ENCODE measurements at places on chromosomes 13 and 19.

DNA sequence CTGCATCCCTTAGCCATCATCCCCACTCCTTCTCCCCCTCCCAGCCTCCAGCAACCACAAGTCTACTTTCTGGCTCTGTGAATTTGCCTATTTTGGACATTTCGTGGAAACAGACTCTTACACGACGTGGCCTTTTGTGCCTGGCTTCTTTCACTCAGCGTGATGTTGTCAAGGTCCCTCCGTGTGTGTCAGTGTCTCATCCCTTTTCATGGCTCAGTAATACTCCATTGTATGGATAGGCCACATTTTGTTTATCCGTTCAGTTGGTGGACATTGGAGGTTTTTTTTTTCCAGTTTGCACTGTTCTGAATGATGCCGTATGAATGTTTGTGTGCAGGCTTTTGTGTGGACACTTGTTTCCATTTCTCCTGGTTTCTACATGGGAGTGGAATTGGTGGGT lies 38.0 kb downstream of the BICRA start:
- no peak for DNase-seq

- no peak for DNase-seq
These were observed 84.4 kb downstream of the STK24 start for GRCh38 chr13:98492335-98493041.

DNA sequence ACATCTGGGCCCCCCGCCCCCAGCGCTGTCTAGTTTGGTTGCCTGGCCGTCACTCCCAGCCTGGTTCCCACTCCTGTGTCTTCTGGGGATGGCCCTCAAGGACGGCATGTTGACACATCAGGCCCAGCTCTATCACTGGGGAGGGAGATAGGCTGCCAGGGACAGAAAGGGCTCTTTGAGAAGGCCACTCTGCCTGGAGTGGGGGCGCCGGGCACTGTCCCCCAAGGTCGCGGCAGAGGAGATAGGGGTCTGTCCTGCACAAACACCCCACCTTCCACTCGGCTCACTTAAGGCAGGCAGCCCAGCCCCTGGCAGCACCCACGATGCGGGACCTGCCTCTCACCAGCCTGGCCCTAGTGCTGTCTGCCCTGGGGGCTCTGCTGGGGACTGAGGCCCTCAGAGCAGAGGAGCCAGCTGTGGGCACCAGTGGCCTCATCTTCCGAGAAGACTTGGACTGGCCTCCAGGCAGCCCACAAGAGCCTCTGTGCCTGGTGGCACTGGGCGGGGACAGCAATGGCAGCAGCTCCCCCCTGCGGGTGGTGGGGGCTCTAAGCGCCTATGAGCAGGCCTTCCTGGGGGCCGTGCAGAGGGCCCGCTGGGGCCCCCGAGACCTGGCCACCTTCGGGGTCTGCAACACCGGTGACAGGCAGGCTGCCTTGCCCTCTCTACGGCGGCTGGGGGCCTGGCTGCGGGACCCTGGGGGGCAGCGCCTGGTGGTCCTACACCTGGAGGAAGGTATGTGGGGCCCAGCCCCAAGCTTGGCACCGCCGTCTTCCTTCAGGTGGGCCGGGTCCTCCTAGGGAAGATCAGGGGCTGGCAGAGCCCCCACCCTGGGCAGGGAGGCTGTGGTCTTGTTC lies at the start of gene AMH:
AMH (plus strand) TSS at position 314 of the 857 bp plus-strand sequence; CDS start at position 324, 10 bp downstream.
- DNase-seq, result no peak

DNA sequence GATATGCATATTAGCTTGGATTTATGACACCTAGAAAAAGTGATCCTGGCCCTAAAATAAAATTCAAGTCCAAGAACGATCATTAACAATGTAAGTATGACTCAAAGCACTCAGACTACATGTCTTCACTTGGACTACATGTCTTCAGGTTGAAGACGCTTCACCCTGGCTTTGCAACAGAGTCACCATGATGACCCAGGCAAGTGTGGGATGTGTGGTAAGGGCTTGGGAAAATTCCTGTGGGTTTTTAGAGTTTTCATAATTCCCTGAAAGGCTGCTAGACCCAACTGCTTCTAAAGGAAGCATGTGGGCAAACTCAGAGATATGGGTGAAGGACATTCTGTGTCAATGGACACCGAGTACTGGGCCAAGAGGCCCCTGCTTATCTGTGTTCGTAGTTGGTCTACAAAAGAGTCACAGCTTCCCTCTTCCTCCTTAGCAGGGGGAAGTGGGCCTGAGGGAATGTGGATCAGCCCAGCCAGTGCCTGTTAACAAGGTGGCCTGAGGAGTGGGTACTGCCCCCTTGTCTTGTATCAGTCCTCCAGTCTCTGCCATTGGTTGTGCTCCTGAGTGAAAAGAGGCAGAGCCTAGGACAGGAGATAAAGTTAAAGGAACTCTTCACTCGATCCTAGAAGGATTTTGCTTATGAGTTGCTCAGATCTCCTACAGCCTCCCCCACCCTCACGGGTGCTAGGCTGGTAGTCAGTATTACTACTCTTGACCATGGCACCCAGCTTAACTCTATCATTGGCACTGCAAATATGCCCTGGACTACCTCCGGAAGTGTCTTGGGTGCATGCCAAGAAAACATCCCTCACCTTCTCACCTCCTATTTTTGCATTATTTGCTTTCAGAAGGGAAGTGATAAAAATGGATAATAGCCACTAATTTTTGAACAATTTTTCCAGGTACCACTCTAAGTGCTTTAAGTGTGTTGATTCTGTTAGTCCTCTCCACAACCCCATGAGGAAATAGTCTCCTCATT lies 406.3 kb downstream of the COG6 start:
- DNase-seq, result peak; percentile 17

- no peak for DNase-seq
These were observed 45.8 kb upstream of the GPI start for GRCh38 chr19:34319230-34319585.

GRCh38 chr19:44807652-44808462 lies 1.0 kb upstream of the BCAM start:
- DNase-seq, result peak; percentile 89

GRCh38 chr13:88649855-88650254 lies 978.7 kb downstream of the SLITRK5 start:
- no peak for DNase-seq

GRCh38 chr13:112242777-112243176 lies 133.4 kb upstream of the SPACA7 start:
- no peak for DNase-seq

DNA sequence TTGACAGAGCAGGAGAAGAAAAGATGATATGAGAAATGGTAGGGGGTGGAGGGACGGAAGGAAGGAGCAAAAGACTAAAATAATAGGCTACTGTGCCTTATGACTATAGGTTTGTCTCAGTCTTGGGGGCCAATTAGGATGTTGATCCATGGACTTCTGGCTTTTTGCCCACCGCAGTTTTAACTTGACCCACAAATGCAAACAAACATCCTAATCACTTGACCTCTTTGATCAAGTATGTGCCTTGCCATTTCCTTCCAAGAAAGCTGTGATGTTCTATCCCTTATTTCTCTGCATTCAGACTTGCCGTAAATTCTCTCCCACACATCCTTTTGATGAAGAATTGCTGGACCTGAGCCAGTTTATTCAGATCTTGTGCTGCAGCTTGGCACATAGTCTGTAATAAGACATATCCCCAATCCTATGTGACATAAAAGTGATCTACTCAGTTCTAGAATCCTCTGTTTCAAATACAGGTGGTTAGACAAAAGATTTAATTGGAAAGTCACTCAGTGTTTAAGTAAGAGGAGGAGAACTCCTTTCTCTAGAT lies 62.8 kb downstream of the TPT1 start:
- DNase-seq, result no peak

DNA sequence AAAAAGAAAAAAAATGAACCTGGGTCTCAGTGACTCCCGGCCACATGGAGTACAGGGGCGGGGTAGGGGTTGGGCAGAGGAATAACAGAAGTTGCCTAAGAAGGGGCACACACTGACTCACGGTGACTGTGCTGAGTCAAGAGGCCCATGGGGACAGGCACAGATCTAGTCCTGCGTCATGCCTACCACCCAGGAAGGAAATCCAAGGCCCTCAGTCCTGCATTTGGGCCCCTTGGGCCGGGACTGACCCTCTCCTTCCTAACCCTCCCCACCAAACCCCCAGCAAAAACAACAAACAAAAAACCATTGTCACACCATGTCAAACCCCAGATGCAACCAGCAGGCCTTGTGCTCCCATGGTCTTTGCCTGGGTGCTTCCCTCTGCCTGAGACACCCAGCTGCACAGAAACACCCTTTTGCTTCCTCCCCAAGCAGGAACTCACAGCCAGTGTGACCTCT lies 9.6 kb upstream of the NOTCH3 start:
- DNase-seq, result peak; percentile 30

- DNase-seq, result no peak
These were observed 39.7 kb upstream of the PEPD start for GRCh38 chr19:33561261-33561660.

DNA sequence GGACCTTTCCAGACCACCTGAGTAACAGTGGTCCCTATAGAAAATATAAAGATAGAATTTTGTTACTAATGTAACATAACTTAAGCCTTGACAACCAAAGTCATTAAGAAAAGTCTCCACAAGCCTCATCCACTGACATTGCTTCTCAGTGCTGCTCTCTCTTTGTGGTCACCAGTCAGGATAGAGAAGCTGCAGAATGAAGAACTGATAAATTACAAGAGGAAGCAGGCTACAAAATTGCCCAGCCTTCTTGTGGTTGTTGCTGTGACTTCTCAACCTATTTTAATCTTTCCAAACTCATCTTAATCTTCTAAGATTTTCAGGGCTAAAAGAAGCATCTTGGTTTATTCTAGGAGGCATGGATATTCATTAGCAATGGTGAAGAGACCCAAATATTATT lies 343.8 kb downstream of the MZT1 start:
- DNase-seq, result no peak

- no peak for DNase-seq
These were observed 14.5 kb downstream of the ZNF536 start for GRCh38 chr19:30386551-30387143.

DNA sequence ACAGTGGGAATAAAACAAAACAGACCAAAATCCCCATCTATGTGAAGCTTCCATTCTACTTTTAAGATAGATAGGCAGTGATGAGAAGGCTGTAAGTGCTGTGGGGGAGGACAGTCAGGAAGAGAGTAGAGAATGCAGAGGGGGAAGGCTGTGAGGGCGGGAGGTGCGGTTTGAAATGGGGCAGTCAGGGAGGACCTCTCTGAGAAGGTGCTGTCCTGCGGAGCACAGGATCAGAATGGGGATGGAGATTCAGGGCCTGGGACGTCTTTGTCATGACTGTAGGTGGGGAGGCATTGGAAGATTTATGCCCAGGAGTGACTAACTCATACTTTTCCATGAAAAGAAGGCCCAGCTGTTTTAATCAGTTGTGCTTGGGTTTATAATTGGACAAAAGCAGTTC lies 3.9 kb upstream of the GPR183 start:
- DNase-seq, result no peak

DNA sequence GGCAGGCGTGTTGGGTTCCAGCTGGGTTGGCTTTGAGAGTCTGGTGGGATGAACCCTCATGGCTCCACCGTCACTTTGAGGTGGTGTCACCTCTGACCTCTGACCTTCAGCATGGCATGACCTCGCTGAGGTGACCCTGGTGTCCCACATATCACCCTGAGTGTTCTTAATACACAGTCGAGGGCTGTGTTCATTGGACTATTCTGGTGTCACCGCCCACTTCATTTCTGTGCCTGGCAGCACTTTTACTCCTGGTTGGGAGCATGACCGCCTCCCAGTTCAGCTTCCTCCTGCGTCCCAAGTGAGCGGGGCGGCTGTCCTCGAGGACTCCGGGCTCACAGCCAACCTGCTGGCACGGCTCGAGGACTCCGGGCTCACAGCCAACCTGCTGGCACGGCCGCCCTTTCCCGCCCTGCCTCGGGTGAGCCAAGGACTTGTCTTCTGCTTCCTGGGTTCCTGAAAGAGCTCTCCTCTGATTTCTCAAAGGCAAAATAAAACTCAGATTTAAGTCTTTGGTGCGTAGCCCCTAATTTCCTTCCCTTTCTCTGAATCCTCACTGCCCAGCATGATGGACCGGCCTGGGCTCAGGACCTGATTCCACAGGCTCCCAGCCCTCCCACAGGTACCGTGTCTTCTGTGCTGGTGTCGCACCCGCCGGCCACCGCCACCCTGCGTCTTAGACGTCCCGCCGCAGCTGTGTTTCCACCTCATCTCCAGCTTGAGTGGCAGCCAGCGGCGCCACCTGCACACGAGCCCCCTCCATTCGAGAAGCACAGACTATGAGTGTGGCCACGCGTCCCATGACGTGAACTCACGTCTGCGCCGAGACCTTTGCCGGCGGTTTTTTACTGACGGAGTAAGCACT lies 10.4 kb downstream of the ATP4B start:
- peak; percentile 87 for DNase-seq

- no peak for DNase-seq
These were observed 64.0 kb downstream of the RXFP2 start for GRCh38 chr13:31803311-31803710.

GRCh38 chr13:79496188-79496587 lies 15.2 kb downstream of the NDFIP2 start:
- no peak for DNase-seq

GRCh38 chr19:2016041-2016807 lies 710 bp upstream of the BTBD2 start:
- peak; percentile 73 for DNase-seq

DNA sequence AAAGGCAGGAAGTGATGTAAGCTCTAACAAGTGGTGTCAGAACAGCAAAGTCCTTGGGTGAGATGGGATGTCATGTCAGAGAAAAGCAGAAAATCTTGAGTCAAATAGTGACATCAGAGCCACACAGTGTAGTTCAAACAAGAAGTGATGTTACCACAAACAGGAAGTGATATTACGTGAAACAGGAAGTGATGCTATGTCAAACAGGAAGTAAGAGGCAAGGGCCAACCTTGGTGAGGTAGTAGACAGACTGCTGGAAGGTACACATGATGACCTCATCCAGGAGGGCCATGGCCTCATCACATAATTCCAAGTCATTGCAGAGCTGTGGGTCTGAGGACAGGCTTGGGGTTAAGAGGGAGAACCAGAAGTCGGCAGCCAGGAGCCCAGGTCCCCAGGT lies 7.0 kb upstream of the MAMSTR start:
- DNase-seq, result no peak

DNA sequence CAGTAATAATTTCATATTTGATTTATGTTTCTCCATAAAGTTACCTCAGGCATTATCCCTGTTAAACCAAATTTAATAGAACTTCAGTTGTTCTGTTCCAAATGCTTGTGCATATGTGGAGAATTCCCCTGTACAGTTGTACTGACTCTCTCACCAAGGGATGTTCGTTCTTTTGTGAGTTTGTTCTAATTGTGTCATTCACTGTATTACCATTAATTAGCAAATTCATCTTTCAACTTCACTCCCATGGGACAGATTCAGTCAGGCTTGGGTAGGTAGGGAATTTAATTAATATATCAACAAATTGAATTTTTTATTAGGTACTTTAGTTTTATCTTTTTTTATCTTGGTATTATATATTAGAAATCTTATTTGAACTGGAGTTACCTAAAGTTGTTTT lies 265.4 kb downstream of the DCT start:
- DNase-seq, result no peak

GRCh38 chr19:16067205-16067938 lies 8.9 kb upstream of the TPM4 start:
- no peak for DNase-seq

- DNase-seq, result no peak
These were observed 2330.1 kb downstream of the PCDH9 start for GRCh38 chr13:64900039-64900438.

Measured in kidney tubule cell (primary cell).